ENCODE measurements at places on chromosomes 3 and 15.

GRCh38 chr3:65485826-65486469 is 552.8 kb downstream of the MAGI1 start:
- no peak for DNase-seq

DNA sequence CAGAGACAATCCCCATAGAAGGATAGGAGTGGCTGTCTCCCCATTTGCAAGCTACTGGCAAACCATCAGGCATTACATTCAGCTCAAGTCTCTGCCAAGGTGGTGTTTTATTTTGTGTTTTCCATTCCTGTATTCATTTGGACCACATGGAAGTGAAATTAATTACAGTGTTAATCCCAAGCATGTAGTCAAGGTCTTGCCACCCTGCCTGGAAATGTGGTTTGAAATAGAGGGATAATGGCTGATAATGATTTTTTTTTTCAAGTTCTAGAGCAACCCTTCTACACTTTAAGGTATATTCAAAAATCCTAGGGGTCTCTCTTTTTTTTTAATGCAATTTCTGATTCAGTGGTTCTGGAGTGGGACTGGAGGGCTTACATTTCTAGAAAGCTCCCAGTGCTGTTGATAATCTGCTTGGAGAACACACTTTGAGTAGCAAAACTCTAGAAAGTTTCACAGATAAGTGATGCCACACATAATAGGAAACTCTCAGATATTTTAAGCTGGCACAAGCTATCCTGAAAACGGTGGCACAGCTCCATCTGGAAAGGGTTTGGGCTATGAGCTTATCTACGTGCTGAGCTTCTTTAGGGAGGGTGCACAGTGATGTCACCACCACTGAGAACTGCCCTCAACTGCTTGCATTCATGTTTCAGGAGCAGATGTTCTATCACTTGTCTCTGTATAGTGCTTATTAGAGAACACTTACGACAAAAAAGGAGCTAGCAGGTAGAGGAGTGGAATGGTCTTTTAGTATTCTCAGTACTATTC is 140.1 kb upstream of the IL12A start:
- DNase-seq: no peak

GRCh38 chr15:31516874-31517273 is 190.2 kb downstream of the KLF13 start:
- no peak for DNase-seq

DNA sequence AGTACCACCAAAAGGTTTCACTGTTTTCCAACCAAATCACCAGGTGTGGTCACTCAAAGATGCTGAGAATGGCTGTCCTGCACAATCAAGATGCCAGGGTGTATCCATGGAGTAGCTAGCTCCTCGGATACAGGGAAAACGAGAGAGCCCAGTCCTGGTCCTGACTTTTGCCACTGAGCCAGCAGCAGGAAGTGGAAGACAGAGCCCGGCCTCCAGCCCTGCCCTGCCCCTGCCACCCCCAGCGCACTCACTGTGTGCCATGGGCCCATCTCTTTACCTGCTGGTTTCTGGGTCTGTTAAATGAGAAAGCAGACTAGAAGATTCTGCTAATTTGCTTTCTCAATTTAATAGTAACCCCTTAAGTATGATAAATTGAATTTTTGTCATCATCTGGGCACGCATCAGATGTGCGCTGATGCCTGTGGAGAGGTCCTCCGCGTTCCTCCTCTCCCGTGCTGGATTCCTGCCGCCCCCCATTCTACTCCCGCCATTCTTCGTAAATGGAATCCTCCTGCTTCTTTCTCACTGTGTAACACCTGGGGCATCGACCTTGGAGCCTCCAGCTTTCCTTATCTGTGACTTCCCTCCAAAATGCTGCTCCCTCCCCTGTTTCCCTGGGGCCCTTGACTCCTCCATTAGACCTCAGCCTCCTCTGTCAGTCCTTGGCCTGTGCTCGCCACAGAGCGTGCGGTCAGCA is 18.0 kb downstream of the TNFAIP8L3 start:
- no peak for DNase-seq

GRCh38 chr3:132317229-132317948 is at the start of gene ACP3:
Gene ACP3 (plus strand): TSS chr3:132317407. CDS start chr3:132317457, 50 bp downstream.
- peak; percentile 75 for DNase-seq

DNA sequence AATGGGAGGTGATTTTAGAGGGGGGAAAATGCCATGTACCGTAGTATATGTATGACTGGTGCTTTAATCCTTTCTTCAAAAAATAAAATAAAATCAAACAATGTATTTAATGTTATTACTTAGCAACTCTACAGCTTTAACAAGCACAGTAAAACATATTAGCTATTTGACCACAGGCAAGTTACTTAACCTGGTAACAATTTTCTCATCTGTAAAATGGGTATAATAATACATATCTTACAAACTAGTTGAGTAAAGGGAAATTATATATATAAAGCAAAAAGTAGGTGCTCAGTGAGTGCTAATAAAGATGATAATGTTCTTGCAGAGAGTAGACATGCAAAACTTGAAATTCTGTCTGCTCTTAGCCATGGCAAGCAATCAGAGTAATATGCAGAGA is 27.9 kb downstream of the SSR3 start:
- no peak for DNase-seq

- DNase-seq: no peak
Measured at GRCh38 chr3:37907906-37908305, 46.2 kb downstream of the CTDSPL start.

GRCh38 chr3:148400754-148401153 is 296.9 kb upstream of the AGTR1 start:
- peak; percentile 58 for DNase-seq

DNA sequence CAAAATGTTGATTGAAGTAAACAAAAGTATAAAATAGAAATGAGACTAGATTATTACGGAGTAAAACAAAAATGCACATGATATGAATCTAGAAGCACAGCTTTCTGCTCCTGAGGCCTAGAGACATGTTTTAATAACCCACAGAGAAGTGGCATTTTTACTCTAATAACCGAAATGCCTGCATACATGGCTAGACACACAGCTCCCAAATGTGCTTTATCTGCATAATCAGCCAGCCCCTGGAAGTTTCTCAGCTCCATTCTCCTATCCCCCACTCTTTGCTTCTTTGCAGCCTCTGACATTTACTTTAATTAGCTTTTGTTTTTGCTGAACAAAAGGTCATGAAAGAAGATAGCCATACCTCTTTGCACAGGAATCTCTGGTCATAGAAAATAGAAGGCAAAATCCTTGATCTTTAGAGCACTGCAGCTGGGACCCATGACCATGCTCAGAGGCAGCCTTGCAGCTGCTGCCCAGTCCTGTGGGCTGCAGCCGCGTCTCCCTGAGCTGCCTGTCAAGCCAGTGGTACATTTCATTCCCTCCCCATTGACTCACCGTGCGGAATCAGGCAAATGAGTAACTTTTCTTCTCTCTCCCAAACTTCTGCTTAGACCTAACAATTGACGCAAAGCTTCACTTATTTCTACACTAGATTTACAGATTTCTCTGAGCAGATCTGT is at the start of gene VEPH1:
Gene VEPH1 (minus strand): TSS at position 501 of the 680 bp plus-strand sequence. CDS start 8,067 bp downstream, outside the sequence.
- DNase-seq: peak; percentile 11

DNA sequence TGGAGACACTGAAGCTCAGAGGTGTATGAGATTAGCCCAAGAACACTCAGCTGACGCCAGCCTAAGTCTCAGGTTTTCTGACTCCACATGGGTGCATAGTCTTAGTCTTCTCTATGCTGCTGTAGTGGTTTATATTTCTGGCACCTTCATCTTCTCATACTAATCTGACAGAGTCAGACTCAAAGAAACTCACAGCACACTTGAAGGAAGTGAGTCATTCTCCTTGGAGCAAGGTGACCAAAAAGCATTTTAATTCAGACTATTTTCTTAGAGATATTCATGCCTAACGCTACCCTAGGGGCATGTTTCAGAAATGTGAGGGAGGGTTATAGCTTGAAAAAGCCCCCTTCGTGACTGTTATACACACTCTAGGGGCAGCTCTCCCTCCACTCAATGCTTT is 775.3 kb upstream of the ARPP21 start:
- DNase-seq: no peak

GRCh38 chr15:80509800-80510199 is 105.6 kb downstream of the ARNT2 start:
- no peak for DNase-seq

GRCh38 chr15:28006116-28006905 is 92.8 kb downstream of the OCA2 start:
- DNase-seq: no peak

DNA sequence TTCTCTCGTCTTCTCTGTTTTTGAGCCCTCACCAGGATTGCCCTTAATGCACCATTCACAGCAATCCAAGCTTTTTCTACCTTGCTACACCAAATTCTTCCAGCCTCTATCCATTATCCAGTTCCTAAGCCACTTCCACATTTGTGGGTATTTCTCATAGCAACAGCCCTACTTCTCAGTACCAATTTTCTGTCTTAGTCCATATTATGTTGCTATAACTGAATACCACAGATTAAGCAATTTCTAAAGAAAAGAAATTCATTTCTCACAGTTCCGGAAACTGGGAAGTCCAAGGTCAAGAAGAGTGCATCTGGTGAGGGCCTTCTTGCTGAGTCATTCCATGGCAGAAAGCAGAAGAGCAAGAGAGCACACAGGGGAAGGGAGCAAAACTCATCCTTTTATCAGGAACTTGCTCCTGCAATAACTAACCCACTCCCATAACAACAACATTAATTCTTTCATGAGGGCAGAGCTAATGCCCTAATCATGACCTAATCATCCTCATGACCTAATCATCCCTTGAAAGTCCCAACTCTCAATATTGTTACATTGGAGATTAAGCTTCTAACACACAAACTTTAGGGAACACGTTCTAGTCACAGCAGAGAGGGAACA is 9.7 kb upstream of the EIF1B start:
- peak; percentile 89 for DNase-seq

GRCh38 chr3:176523114-176523513 is 674.2 kb downstream of the TBL1XR1 start:
- DNase-seq: no peak

- no peak for DNase-seq
Measured at GRCh38 chr15:70066004-70066403, 31.7 kb downstream of the TLE3 start.

GRCh38 chr3:105427332-105427731 is 60.6 kb downstream of the ALCAM start:
- DNase-seq: no peak

DNA sequence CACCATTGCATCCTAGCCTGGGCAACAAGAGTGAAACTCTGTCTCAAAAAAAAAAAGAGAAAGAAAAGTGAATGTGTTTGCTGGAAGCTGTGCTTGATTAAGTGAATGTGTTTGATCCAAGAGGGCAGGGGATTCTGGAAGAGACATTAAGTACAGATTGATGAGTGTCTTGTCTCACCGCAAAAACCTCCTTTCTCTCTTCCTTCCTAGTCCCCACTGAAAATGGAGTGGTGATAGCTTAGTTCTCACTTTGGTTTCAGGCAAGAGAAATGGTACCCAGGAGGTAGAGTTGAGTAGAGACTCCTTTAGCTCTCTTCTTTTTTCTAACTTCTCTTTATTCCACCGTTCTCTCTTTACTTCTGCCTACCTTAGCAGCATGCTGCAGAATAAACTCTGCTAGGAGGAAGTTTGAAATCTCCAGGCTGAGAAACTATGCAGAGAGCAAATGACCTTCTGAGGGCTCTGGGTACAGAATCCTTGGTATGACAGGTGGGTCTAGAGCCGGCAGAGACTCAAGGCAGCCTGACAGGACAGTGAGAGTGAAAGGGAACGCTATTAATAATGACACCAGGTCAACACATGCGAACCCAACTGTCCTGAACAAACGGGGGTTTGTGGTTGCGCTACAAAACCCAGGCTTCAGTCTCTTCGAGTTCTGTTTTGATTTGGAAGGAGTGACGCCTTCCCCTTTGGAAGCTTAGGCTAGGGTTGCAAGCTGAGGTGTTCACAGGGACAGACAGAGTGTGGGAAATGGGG is 74.9 kb downstream of the SMAD3 start:
- DNase-seq: no peak

DNA sequence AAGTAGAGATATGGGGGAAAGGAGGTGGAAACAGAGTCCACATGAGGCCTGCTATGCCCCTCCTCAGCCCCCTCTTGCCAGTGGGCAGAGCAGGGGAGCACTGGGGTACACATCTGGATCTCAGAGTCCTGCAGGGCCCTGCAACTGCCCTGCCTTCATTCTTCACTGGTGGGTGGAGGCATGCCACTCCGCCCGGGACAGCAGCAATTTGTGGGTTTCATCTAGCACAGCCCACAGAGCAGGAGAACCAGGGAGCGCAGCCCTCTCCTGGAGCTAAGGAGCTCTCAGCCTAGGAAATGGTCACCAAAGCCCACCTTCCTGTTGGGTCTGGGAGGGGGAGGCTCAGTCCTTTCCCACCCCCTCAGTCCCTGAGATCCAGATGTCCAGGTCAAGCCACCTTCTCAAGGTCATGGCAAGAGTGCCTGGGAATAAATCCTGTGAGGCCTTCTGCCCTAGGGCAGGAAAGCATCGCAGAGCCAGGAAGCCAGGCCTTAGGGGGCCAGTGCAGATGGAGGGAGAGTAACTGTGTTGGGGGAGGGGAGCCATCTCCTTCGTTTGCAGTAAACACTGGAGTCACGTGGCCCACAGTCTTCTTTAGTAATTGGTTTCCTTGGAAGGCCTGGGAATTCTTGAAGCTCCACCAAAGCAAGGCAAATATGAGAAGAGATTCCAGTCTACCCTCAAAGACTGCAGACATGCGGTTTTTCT is 31.0 kb downstream of the ANP32A start:
- peak; percentile 56 for DNase-seq

DNA sequence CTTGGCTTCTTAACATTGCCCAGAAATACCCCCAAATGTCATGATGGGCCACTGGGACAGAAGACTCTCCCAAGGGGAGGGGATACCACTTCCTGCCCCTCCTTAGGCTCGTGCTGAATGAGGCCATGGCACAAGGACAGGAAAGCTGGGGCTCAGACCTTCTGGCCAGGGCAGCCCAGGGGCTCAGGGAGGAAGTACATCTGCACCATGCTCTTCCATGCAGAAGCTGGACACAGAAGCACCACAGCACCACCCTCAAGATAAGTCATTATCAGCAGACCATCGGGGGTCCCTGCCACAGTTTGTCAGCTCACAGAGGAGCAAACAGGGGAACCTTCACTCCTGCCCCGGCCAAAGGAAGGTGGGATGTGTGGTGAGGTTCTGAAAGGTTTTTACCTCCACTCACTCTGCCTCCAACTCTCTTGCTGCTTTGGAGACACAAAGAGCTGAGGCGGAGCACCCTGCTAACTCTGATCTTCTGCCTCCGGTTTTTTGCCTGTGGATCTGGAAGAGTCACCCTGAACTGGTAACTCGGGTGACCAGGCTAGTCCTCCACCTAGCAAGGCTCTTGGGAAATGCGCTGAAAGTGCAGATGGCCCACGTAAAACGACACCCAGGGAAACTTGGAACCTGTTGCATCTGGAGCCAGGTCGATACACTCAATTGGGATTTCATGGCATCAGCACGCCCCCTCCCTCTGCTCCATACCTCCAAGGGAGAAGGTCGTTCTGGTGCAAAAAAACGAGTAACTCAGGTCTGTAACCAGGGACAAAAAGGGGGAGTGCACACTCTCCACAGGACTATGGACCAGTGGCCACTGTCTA is 8.3 kb downstream of the BMF start:
- no peak for DNase-seq

- no peak for DNase-seq
Measured at GRCh38 chr15:70490148-70490837, 273.1 kb downstream of the UACA start.

- DNase-seq: no peak
Measured at GRCh38 chr3:122987736-122988319, 39.7 kb downstream of the SEMA5B start.

GRCh38 chr15:75551091-75551490 is 28.0 kb downstream of the PTPN9 start:
- DNase-seq: no peak
